Karpas-422 (cell line): ENCODE measurements at places on chromosomes 2 and 18. TPM values are rescaled to one million over a fixed set of nuclear protein-coding genes. Genes with fewer than 3 reads are reported as not detected.

The LBX2 gene
- 7.2 and 15.8 TPM in 2 replicates for total RNA-seq

The ATP6V1C2 gene
- not detected in 2 replicates for total RNA-seq

The MARCO gene
- total RNA-seq = not detected in 2 replicates

The GALNT5 gene
- total RNA-seq = not detected in 2 replicates

The REG1B gene
- total RNA-seq = not detected in 2 replicates

DNA sequence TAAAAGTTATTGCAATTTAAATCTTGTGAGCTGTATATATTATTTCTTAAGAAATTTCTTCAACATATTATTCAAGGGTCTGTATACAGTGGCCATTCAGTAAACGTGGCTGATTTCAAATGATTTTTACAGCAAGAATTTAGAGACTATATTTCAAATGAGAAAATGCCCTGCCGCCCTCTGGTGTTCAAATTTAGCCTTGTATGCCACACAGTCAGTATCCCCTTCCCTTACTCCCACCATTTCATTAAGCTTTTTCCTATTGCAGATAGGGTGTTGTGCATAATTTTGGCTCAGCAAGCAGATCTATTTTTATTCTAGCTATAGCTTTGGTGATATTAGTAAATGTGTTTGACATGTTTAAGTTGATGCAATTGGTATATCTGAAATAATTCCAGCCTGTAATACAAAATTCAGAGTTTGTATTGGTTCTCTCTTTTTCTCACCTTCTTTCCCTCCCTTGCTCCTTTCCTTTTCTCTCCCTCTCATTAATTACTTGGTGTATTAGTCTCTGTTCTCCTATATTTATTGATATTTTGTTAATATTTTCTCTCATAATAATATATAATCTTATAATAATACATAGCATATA lies 22.8 kb upstream of the SCN7A start:
- no peaks in the 10 kb centered on the region for H3K4me1 ChIP-seq
- no peak overlapping the region for H3K4me3 ChIP-seq
- H3K36me3 ChIP-seq = no peaks in the 10 kb centered on the region
- H3K27ac ChIP-seq = no peak overlapping the region
- no peaks in the 10 kb centered on the region for H3K27me3 ChIP-seq

DNA sequence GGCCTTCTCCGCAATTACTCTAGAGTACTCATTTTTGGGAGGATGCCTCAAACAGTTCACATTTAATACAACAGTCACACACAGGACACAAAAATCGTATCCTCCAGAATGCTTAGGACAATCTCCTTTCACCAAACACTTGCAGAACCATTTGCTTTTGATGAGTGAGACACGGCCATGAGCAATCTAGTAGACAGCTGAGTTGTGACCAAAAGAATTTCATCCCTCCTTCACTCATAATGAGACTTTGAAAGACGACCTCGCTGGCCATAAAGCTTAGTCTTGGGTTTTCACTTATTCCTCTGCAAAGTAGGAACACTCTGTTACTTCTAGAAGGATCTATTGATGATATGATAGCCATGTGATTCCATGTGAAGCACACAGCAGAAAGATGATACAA lies 87.5 kb upstream of the SLC35G4 start:
- H3K27ac ChIP-seq = no peak overlapping the region
- no peaks in the 10 kb centered on the region for H3K36me3 ChIP-seq
- DNase-seq = no peak
- no peaks in the 10 kb centered on the region for H3K27me3 ChIP-seq

DNA sequence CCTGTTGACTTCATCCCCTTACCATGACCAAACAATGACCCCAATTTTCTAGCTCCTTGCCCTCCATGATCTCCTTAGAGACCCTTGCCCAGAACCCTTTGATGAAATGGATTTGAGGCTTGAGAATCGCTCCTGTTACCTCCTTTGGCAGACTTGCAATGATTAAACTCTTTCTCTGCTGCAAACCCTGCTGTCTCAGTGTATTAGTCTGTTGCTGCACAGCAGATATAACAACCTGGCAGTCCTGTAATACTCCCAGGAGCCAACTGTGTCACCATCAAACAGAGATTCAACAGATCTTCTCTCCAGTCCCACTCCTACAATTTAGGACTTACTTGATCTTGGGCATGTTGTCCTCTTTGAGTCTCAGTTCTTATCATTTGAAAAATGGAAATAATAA lies 242.9 kb downstream of the HRH4 start:
- no peaks in the 10 kb centered on the region; the same call in 1 of the 2 replicates for H3K27me3 ChIP-seq
- H3K4me3 ChIP-seq = no peak overlapping the region
- no peak overlapping the region for H3K27ac ChIP-seq
- DNase-seq = no peak

DNA sequence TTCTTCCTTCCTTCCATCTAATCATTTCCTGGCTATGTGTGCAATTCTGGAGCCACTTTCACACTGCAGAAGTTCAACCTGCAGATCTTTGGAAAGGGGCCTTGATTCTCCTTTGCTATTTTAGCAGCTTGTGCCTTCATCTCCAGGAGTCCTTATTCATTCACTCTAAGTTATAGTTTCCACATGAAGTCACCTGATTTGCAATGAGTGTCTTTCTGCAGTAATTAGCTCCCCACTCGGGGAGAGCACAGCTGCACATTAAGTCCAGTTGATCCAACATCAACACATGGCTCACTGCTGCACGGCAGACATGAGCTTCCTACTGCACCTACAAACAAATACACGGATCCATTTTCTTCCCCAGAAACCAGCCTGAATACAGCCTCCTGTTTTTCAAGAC lies 323.1 kb upstream of the TNP1 start:
- H3K36me3 ChIP-seq = no peaks in the 10 kb centered on the region
- no peaks in the 10 kb centered on the region for H3K27me3 ChIP-seq
- H3K4me1 ChIP-seq = no peaks in the 10 kb centered on the region
- H3K4me3 ChIP-seq = no peak overlapping the region

DNA sequence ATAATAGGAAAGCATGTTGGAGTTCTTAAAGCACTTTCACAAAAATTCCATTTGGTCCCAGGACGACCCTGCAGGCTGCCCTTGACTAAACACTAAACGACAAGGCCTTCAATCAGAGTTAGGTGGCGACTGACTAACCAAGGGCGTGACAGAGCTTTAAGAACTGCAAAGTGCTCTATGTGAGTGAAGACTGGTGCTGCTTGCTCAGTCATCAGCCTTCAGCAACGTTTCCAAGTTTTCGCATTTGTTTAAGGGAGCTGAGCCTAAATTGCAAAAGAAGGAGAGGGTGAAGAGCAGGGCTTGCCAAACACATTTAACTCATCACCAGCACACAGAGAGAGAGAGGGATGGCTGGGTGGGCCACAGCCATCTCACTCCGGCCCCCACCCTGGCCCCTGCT lies 204.7 kb upstream of the PID1 start:
- no peak overlapping the region for H3K4me3 ChIP-seq
- H3K4me1 ChIP-seq = no peaks in the 10 kb centered on the region
- H3K36me3 ChIP-seq = no peaks in the 10 kb centered on the region
- H3K27me3 ChIP-seq = no peaks in the 10 kb centered on the region
- no peak for DNase-seq

GRCh38 chr2:131389657-131390056 lies 25.7 kb upstream of the RAB6D start:
- no peak overlapping the region for H3K4me3 ChIP-seq
- no peak for DNase-seq
- H3K36me3 ChIP-seq = no peaks in the 10 kb centered on the region
- H3K4me1 ChIP-seq = no peaks in the 10 kb centered on the region
- no peak overlapping the region for H3K27ac ChIP-seq

DNA sequence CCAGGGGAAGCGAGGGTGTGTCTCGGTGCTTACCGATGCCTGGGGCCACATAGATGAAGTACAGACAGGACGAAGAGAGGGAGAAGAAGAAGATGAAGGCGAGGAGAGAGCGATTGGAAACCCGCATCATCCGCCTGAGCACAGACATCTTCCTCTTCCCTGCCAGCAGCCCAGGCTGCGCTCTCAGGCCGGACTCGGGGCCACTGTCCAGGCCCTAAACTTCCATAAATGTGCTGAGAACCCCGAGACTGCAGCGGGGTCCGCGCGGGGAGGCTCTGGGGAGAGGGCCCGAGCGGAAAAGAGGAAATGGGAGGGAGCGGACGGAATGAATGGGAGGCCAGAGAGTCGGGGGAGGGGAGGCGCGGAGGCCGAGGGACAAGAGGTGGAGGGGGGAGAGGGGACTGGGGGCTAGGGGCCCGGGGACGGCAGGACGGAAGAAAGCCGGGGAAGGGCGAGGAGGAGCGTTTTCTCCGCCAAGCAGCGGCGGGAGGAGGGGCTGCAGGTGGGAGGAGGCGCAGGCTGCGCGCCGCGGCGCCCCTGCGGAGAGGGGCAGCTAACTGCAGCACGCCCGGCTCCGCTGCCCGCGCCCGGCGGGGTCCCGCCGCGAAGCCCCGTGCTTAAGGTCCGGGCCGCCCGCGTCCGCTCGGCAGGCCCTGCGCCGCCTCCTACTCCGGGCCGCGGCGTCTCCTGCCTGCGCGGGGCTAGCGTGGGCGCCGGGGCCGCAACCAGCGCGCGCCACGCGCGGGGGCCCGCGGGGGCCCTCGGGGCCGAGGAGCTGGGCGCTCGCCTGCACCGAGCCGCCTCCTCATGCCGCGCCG lies at the start of gene B4GALT6:
Gene B4GALT6 (minus strand): TSS at position 303 of the 818 bp plus-strand sequence. CDS start 155 bp downstream, at position 148.
- H3K4me1 ChIP-seq = peaks cover 14% of the 10 kb centered on the region
- H3K27ac ChIP-seq = no peak within 1 kb of the TSS
- H3K4me3 ChIP-seq = peak within 1 kb of the TSS; percentile 71
- no peaks in the 10 kb centered on the region for H3K27me3 ChIP-seq

- H3K4me3 ChIP-seq = no peak overlapping the region
- no peak for DNase-seq
- H3K36me3 ChIP-seq = no peaks in the 10 kb centered on the region
- H3K27me3 ChIP-seq = no peaks in the 10 kb centered on the region
- H3K27ac ChIP-seq = no peak overlapping the region
These were observed 653.0 kb downstream of the CNTNAP5 start for GRCh38 chr2:124678043-124678442.

GRCh38 chr2:162092658-162093556 lies 18.9 kb upstream of the DPP4 start:
- no peaks in the 10 kb centered on the region for H3K4me1 ChIP-seq
- no peaks in the 10 kb centered on the region for H3K36me3 ChIP-seq
- DNase-seq = no peak
- H3K4me3 ChIP-seq = no peak overlapping the region

DNA sequence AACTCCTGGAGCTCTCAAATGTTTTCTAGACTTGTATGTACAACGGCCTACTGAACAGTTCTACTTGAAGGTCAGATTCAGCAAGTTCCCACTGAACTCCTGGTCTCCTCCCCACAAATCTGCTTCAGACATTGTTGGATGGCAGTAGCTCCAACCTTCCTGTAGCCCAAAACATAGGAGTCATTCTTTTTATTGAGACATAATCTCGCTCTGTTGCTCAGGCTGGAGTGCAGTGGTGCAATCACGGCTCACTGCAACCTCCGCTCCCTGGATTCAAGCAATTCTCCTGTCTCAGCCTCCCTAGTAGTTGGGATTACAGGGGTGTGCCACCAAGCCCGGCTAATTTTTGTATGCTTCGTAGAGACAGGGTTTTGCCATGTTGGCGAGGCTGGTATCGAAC lies 47.3 kb downstream of the QPCT start:
- H3K27me3 ChIP-seq = no peaks in the 10 kb centered on the region
- no peak for DNase-seq
- H3K36me3 ChIP-seq = no peaks in the 10 kb centered on the region

- H3K36me3 ChIP-seq = no peaks in the 10 kb centered on the region
- H3K4me1 ChIP-seq = peaks cover 24% of the 10 kb centered on the region
- no peak for DNase-seq
- no peaks in the 10 kb centered on the region for H3K27me3 ChIP-seq
These were observed 40.0 kb downstream of the GKN2 start for GRCh38 chr2:68912732-68913131.
